ENCODE measurements at places on chromosomes 5 and 9.

GRCh38 chr5:4730279-4730678, 409.9 kb upstream of the ADAMTS16 start:
- no peak for DNase-seq

DNA sequence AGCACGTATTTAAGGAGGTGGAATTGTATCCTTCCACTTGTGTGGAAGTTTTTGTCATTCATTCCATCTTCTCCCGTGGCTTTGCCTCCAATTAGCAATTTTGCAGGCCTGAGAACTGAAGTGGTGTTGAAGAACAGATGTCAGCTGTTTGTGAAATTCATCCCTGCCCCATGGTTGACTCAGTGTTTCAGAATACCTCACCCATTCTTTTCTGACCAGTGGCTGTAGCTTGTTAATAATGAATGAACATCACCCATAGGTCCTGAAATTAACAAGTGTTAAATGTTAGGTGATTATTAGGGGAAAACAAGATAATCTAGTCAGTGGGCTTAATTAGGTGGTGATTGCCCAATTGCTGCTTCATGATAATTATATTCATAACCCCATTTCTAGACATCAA, 11.7 kb downstream of the ZNF462 start:
- no peak for DNase-seq

GRCh38 chr9:135009051-135009560, 78.4 kb upstream of the OLFM1 start:
- DNase-seq: no peak

GRCh38 chr9:108704156-108704852, 151.5 kb downstream of the ACTL7B start:
- no peak for DNase-seq

DNA sequence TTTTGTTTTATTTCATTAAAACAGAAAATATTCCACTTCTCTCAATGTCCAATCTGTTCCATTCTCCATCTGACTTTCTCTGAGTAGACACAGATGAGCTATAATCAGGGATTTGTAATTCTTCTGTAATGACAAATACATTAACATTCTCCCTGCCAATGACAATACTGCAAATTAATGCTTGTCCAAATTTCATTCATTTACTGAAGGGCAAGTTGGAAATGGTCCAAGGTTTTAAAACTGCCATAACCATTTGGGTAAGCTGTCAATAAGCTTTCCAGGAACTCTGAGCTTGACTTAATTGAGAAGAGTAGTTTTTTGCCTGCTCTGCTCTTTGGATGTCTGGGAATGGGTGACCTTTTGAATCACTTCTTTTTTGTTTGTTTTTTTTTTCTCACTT, 253.5 kb downstream of the DMRTA1 start:
- DNase-seq: no peak

GRCh38 chr5:142046191-142046590, 33.4 kb upstream of the GNPDA1 start:
- no peak for DNase-seq

DNA sequence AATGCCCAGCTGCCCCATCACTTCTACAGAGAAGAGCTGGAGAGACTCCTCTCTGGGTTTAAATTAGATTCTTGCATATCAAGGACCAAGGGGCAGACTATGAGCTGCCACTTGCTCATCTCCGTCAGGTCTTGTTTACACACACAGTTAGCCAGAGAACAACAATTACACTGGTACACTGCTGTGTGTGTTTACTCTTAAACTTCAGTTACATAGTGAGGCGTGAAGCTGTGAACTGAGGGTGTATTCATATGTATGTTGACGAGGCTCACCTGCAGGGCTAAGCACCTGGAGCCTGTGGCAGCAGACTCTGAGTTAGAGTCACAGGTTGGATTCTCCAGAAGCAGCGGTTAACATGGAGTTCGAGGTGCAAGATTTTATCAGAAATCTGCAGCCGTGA, 155.4 kb upstream of the ANKH start:
- DNase-seq: no peak

GRCh38 chr9:73034962-73035361, 82.1 kb upstream of the ALDH1A1 start:
- no peak for DNase-seq

GRCh38 chr9:134458207-134459108, 132.2 kb downstream of the RXRA start:
- DNase-seq: no peak
